ENCODE measurements at places on chromosomes 12 and 14.

DNA sequence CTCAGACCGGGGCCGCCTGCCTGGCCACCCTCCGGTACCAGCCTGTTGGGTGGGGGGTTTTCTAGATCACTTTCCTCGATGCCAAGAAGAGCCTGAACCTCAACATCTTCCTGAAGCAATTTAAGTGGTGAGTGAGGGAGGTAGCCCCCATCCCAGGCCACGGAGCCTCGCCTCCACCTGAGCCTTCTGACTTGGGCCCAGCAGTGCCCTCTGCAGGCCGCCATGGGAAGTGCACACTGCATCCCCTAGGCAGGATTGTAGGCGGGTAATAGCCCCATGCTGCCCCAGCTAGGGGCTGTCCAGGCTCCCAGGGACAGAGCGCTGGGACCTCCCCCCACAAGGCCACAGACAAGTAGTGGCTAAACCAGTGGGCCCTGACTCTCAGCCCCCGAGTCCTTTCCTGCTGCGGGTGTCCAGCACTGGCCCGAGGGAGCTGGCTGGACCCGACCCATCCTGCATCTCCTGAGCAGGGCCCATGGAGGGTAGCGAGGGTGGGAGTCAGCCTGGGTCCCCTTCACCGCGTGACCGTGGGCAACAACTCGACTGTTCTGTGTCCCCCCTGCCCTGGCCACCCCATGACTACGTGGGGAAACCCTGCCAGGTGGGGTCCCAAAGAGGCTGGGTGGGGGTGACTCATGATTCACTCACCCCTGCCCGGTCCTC is 15.3 kb upstream of the ADSS1 start:
- peak; percentile 16 for DNase-seq

GRCh38 chr14:63962906-63963305 is 110.1 kb downstream of the SYNE2 start:
- no peak for DNase-seq

DNA sequence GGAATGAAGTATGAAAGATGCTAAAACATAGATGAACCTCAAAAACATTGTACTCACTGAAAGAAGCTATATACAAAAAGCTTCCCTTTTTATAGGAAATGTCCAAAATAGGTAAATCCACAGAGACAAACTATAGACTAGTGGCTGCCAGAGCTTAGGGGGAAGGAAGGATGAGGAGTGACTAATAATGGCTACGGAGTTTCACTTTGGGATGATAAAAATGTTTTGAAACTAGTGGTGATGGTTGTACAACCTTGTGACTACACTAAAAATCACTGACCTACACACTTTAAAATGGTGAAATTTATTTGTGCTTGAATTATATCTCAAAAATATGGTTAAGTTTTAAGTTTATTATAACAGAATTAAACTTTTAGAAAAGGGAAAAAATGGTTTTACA is 37.1 kb upstream of the AMN1 start:
- DNase-seq = no peak

DNA sequence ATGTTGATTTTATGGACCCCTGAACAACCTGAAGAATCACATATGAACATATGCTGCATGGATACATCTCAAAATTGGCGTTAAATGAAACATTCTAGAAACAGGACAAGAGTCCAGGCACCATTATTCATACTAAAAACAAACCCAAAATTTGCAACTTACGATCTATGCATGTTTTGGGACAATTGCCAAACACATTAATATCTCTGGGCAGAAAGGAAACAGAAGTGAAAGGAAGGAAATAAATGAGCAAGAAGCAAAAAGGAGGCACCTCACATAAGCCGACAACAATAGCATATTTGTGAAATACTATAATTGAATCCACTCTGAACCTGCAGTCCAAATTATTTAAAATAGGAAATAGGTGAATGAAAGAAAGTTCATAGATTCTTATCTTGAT is 1505.3 kb downstream of the AACS start:
- no peak for DNase-seq

DNA sequence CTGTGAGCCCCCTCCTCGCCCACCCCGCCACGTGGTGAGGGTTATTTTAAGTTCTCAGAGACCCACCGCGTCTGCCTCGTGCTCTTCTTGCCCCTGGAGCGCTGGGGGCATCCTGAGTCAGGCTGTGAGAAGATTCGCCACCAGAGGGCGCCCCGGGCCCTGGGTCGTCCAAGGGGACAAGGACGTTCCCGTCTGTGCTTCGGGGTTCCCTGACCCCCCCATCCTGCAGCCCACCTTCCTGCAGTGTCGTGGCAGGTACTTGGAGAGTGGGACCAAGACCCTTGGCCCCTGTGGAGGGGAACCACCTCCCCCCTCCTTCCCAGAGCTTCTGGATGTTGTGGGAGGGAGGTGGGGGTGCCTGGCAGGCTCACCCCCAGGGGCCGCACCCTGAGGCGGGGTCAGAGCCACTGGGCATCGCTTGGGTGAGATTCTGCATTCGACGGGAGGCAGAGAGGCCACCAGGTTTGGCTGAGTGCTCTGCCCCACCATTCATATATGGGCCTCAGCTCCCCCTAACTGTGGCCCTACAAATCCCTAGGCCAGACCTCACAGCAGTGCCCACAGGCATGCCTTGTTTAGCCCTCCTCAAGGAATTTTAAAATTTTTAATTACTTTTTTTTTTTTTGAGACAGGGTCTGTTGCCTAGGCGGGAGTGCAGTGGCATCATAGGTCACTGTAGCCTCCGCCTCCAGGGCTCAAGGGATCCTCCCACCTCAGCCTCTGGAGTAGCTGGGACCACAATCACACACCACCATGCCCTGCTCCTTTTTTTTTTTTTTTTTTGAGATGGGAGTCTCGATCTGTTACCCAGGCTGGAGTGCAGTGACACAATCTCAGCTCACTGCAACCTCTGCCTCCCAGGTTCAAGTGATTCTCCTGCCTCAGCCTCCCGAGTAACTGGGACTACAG is 17.0 kb downstream of the RHOF start:
- DNase-seq = no peak

GRCh38 chr12:51868821-51869495 is 18.9 kb upstream of the ANKRD33 start:
- no peak for DNase-seq

GRCh38 chr12:57604992-57605810 is 577 bp downstream of the DTX3 start:
- no peak for DNase-seq

- no peak for DNase-seq
Measured at GRCh38 chr12:95384785-95385184, 89.2 kb upstream of the METAP2 start.

- no peak for DNase-seq
Measured at GRCh38 chr14:64765740-64766302, 61.6 kb downstream of the PLEKHG3 start.

GRCh38 chr14:66242001-66242400 is 244.2 kb upstream of the CCDC196 start:
- DNase-seq = no peak

- no peak for DNase-seq
Measured at GRCh38 chr14:94505206-94505605, 4.1 kb downstream of the SERPINA12 start.

- no peak for DNase-seq
Measured at GRCh38 chr14:73007835-73008234, 19.1 kb downstream of the ZFYVE1 start.

- DNase-seq = no peak
Measured at GRCh38 chr12:55850893-55851292, 8.2 kb upstream of the MMP19 start.

DNA sequence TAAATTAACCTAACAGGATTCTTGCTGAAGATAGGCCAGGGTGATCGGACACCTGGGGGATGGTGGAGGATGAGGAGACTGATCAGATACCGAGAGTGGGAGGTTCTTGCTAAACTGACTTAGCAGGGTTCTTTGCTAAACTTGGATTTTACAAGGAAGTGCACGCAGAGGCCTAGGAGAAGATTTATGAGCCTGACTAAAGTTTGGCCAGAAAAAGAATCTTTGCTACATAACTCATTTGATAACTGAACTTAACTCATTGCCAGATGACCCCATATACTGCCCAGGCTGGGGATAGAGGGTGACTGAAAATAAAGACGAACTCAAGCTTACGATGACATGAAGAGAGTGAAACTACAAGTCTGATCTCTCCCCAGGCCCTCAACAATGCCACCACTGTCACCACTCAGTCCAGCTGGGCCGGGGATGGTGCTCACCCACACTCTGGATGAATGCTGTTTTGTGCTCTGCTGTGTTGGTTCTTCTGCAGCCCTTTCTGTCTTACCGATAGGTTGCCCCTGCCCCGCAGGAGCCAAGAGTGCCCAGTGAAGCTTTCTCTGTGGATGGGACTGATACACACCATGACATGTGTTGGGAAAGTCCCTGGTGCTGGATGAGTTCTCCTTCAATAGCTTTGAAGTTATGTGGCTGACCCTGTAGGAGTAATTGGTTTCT is 29.0 kb downstream of the PPFIBP1 start:
- DNase-seq = no peak

- DNase-seq = no peak
Measured at GRCh38 chr14:106013879-106014376, 487.5 kb downstream of the TMEM121 start.

DNA sequence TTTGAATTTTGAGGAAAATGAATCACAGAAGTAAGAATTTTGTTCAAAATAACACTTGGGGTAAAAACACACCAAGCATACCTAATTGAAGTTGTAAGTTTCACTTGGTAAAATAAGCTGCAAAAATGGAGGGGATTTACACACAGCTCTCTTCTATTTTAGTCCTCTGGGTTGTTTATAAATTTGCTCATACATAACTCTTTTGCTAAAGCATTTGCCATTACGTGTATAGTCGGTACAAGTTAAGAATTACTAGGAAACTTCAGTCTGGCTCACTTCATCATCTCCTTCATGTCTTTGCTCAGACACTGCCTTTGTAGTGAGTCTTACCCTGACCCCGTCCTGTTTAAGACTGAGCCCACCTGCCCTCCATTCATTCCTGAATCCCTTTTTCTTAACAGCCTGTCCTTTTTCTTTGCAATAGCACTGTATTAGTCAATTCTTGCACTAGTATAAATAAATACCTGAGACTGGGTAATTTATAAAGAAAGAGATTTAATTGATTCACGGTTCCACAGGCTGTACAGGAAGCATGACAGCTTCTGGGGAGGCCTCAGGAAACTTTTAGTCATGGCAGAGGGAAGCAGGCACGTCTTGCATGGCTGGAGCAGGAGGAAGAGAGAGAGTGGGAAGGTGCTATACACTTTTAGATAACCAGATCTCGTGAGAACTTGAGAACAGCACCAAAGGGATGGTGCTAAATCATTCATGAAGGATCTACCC is 451.1 kb downstream of the PCNX1 start:
- no peak for DNase-seq

DNA sequence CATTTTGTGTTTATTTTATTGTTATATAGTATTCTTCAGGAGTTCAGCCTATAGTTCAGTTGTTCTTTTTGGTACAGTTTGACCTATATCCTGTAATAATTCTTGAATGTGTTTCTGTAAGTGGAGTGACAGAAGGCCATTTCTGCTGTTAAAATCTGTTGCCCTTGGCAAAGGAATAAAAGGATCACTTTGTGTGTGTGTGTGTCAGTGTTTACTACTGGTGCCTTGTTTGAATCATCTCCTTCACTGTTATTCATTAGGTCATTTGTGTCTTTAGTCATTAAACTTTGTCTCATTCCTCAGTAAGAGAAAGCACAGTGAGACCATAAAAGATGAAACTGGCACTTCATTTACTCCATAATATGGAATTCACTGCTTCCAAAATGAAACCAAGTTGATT is 130.7 kb downstream of the TMTC2 start:
- DNase-seq = no peak

DNA sequence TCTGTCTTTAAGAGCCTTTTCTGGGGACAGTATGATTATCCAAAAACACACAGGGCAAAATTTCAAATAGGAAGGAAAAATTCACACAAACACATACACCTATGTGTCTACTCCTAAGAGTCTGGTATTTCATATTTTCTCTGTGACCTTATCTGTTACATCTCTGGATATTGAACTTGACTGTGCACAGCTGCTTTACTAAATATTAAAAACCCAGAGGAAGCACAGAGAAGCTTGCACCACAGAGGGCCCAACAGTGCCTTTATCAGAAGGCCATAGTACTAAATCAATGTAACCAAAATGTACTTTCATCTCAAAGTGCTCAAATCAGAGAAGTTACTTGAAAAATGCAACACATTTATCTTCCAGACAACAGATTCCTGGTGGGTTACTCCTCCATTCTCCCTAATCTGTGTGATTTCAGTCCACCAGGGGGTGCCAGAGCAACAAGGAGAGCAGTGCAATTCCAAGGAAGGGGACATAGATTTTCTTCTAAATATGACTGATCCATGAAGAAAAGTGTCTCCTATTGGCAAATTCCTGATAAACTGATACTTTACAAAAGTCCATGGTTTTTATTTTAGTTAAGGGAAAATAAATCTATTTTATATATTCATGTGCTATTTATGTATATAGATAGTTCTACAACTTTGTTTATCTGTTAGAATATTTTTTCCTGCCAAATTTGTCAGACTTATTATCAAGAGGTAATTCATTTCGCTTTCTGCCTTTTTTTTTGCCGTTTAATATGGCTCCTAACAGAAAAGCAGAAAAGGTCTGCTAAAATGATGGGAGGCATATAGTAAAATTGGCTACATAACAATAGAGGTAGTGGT is 617.6 kb downstream of the LRFN5 start:
- no peak for DNase-seq

GRCh38 chr14:93525696-93526451 is 95.1 kb downstream of the UNC79 start:
- peak; percentile 42 for DNase-seq

DNA sequence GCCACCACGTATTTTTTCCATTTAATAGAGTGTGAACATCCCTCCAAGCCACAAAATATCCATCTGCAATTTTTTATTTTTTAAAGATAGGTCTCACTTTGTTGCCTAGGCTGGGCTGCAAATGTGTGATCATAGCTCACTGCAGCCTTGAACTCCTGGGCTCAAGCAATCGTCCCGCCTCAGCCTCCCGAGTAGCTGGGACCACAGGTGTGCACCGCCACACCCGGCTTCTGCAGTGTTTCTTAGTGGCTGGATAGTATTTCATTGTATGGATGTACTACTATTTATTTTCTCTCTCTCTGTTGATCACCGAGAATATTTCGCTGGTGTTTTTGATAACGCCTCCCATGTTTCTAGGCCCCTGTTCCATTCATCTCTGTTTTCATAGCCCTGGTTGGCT is 17.5 kb downstream of the MLXIP start:
- no peak for DNase-seq

GRCh38 chr14:80699861-80700260 is 241.7 kb downstream of the CEP128 start:
- DNase-seq = no peak

- DNase-seq = no peak
Measured at GRCh38 chr12:76921100-76921471, 42.3 kb upstream of the CSRP2 start.

DNA sequence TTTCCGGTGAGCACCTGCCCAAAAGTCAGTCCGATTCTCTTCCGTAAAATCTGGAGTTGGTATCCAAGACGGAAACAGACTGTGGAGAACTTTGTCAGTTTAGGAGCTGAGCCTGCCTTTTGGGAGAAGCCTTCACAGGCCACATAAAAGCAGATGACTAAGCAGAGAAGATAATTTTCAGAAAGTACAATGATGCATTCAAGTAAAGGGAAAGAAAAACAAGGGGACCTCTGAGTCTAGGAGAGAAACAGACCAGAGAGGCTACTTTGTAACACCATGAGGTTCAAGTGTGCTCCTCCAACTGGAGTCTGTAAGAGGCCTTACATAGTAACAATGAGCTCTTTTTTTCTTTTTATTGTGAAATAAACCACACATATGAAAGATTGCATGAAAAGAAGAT is 21.1 kb downstream of the TMED8 start:
- DNase-seq = no peak

All from HS-5 (cell line).